Stimulated activated CD4-positive, alpha-beta T cell treated with anti-CD3 and anti-CD28 coated beads, Interleukin-4, amount 100 ng/mL, for 1 hour (primary cell): ENCODE measurements at places on chromosomes 2 and 18.

- no peak for DNase-seq
Measured at GRCh38 chr2:241619597-241620418, 17.1 kb downstream of the THAP4 start.

- no peak for DNase-seq
Measured at GRCh38 chr18:44601447-44601846, 79.2 kb upstream of the SETBP1 start.

DNA sequence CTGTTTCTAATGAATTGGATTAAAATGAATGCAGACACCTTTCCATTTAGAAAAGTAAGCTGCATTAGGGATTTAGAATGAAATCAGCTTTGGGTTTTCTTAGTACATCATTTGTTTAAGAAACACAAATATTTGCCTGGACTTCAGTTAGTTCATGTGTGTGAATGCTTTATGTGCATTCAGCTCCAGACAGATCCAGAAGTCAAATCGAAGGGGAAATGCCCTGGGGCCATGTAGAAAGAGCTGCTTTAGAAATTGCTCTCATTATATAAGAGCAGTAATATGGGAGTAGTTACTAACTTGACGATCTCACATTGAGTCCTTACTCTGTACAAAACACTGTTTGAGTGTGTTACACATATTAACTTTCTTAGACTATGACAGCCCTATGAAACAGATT, 88.0 kb upstream of the TTC39C start:
- DNase-seq, result no peak

GRCh38 chr18:9876867-9877654, 8.7 kb upstream of the TXNDC2 start:
- DNase-seq, result no peak

DNA sequence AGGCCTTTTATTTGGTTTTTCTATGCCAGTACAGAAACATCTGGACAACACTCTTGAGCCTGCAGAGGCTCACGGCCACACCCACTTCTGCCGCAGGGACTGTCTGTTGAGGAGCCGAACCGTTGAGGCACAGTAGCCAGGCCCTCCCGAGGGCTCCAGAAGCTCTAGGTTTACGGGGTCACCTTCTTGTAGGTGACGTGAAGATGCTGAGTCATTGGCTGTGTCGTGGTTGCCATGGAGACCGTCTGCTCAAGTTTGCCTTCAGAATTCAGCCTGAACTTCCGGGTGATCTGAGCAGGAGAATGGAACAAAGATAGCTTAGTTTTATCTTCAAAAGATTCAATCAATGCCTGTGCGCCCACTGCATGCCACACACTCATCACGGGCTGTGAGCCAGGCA, 25.9 kb downstream of the BOK start:
- DNase-seq, result no peak

DNA sequence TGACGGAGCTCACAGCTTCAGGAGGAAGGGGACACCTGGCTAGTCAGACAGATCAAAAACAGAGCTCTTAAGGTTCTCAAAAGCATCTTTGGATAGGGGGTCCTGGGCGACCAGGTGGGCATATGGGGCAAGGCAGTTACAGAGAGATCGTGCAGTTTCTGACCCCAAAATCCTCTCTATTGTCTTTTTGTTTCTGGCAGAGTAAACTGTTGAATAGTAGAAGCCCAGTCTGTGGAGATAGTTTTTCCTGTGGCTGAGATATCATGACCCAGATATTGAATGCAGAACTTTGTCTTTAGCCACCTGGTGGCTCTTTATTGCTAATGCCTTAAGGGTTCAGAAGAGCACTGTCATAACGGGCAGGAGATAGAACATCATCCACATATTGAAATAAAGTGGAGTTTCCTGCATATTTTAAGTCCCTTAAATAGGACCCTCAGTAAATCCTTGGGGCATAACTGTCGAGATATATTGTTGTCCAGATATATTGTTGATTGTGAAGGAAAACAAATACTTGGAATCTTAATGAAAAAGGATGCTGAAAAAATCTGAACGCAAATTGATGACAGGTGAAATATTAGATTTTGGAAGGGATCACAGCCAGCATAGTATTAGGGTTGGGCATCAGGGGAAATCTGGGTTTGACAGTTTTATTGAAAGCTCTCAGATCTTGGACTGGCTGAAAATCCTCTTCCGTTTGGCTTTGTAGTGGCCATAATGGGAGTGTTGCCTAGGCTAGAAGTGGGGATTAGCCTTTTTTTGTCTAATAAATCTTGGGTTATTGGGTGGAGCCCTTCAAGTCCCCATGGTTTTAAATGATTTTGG, 14.1 kb upstream of the ZDBF2 start:
- no peak for DNase-seq

DNA sequence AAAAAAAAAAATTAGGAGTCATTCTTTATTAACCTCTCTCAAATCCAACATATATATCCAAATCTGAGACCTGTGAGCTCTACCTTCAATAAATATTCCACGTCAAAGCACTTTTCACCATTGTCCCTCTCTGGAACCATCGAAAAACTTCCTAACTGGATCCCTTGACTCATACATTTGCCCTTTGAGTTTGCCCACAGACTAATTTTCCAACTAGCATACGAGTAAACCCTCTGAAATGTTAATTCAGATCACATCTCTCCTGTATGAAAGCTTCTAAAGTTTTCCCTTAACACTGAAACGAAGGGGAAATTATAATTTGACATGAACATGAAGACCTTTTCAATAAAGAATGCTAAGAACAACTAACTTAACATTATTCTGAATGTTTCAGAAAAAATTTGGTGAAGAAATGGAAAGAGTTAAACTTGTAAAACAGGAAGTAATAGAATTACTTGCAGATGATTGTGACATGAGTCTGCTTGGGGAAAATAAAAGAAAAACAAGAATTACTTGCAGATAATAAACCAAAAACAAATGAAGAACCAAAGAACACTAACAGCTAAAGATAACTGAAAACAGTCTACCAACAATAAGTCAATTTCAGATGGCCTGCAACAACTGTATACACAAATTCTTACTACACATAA, 110.6 kb downstream of the C2orf74 start:
- no peak for DNase-seq

GRCh38 chr2:171469176-171469575, 35.1 kb downstream of the DCAF17 start:
- DNase-seq, result no peak

GRCh38 chr18:68494802-68495581, 219.9 kb downstream of the TMX3 start:
- no peak for DNase-seq

DNA sequence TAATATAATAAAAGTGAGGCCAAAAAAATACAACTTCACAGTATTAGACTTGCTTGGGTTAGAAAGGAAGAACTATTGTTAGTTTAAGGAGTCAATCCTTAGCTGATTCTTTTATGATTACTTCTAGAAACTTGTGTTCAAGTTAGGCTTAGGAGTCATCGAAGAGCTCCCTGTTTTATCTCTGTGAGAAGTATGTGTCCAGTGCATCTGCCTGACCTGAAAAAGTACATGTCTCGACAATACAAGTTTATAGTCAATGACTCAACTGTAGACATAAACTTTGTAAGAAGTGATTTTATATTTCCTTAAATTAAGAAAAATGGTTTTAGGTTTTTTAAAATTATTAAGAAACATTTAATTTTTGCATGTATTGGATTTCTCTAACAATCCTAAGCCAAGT, 571.2 kb downstream of the ZEB2 start:
- DNase-seq, result no peak
